ENCODE measurements at places on chromosomes 6 and 20. TPM values are rescaled to one million over a fixed set of nuclear protein-coding genes. Genes with fewer than 3 reads are reported as not detected.

The TCF21 gene
- total RNA-seq = not detected

GRCh38 chr6:36682328-36683144, 4.0 kb downstream of the CDKN1A start:
- H3K4me1 ChIP-seq = peaks cover 42% of the 10 kb centered on the region
- peaks cover 51% of the 10 kb centered on the region for H3K36me3 ChIP-seq
- DNase-seq = peak; percentile 87
- H3K27me3 ChIP-seq = peaks cover 8% of the 10 kb centered on the region
- H3K27ac ChIP-seq = peak overlapping the region; percentile 89

- no peak overlapping the region for H3K27ac ChIP-seq
- no peaks in the 10 kb centered on the region for H3K36me3 ChIP-seq
Observed at GRCh38 chr6:17280138-17280537, 1.0 kb upstream of the RBM24 start.

DNA sequence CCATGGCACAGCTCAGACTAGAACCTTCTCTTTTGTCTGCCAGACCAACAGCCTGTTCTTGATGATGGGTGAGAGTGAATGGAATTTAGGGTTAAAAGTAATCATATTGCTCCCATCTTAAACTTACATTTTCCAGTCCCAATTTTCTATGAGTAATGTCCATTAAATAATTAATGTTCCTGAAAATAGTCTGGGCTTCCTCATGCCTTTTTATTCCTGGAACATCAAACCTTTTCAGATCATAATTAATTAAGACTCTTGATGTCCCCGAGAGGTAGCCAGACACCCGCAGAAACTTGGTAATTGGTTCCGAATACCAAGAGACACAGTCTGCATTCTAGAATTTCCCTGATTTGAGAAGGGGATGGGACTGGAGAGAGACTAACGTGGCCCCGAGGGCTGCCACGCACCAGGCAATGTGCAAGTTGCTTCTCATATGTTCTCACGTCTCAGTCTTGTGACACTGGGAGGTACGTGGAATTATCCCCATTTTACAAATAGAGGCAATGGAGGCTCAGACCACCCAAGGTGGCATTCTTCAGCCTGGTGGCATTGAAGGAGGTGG, 78.6 kb upstream of the TOX2 start:
- no peak overlapping the region for H3K4me3 ChIP-seq
- H3K27ac ChIP-seq = no peak overlapping the region
- no peaks in the 10 kb centered on the region for H3K36me3 ChIP-seq
- peaks cover 15% of the 10 kb centered on the region for H3K4me1 ChIP-seq
- no peak for DNase-seq
- H3K27me3 ChIP-seq = peaks cover 15% of the 10 kb centered on the region

DNA sequence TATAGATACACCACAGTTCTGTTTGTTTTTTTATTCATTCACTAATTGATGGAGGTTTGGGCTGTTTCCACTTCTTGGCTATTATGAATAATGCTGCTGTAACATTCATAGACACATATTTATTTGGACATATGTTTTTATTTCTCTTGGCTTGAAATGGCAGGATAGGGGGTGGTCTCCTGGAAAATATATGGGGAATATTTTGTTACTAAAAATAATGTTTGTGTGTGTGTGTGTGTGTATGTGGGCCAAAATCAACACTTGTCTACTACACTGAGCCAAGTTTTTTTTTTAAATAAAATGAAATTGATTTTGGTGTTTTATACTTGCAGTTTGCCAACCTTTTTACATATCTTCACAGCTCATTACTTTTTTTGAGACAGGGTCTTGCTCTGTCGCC, 264.4 kb upstream of the SULF2 start:
- H3K4me1 ChIP-seq = no peaks in the 10 kb centered on the region
- H3K27ac ChIP-seq = no peak overlapping the region
- no peak overlapping the region for H3K4me3 ChIP-seq

DNA sequence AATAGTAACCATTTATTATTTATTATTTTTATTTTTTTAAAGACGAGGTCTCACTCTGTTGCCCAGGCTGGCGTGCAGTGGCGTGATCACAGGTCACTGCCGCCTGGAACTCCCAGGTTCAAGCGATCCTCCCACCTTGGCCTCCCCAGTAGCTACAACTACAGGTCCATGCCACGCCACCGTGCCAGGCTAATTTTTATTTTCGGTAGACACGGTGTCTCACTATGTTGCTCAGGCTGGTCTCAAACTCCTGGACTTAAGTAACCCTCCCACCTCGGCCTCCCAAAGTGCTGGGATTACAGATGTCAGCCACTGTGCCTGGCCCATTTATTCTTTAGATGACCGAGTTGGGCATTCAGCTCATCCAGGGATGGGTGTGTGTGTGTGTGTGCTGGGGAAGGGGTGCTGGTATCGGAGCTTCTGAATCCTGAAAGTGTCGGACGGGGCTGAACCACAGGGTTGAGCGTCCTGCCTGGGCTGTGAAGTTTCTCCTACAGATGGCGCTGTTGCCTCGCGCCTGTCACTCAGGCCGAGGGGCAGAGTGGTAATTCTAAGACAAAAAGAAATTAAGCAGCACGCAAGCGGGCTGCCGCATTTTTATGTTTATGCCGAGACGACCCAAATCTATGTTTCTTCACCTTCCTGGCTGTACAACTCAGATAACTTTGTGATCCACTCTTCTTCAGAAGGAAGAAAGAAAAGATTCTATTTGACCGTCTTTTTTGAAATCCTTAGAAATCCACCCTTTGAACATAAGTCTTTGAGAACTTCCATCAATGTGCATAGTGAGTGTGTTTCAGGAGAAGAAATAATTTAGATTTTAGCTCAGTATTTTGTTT, 252.8 kb downstream of the CDH26 start:
- H3K27ac ChIP-seq = no peak overlapping the region
- DNase-seq = peak; percentile 83
- H3K4me1 ChIP-seq = peaks cover 4% of the 10 kb centered on the region
- no peaks in the 10 kb centered on the region for H3K36me3 ChIP-seq
- no peaks in the 10 kb centered on the region for H3K27me3 ChIP-seq
- no peak overlapping the region for H3K4me3 ChIP-seq

DNA sequence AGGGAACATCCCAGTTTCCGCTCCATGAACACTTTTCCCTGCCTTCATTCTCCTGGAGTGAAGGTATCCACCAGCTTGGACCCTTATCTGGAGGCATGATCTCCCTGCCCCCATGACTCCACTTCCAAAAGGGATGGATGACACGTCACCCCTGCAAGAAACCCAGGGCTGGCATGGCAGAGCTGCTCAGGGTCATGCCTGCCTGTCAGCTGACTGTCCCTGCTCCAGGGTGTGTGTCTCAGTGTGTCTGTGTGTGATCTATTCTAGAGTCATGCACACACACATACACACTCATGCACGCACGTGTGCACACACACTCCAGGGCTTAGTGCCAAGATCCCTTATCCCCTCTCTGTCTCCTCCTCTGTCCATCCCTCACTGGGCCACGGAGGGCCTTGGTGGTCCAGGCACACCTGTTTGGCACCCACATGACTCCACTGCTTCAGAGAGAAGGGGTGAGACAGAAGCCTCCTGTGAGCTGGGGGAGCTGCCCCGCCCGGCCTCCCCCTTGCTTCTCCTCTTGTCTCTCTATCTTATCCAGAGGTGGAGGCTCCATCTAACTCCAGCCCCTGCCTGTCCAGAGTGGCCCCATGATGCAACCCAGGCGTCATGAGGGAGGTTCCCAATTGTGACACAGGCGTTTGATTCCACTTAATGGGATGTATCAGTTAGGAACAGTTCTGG, 290.9 kb downstream of the CDC5L start:
- no peaks in the 10 kb centered on the region for H3K27me3 ChIP-seq
- no peak overlapping the region for H3K27ac ChIP-seq
- H3K4me3 ChIP-seq = no peak overlapping the region
